ENCODE measurements at places on chromosomes 4 and X.
A peak's percentile ranks its signal among the peaks of the same experiment; 100 is the strongest.

DNA sequence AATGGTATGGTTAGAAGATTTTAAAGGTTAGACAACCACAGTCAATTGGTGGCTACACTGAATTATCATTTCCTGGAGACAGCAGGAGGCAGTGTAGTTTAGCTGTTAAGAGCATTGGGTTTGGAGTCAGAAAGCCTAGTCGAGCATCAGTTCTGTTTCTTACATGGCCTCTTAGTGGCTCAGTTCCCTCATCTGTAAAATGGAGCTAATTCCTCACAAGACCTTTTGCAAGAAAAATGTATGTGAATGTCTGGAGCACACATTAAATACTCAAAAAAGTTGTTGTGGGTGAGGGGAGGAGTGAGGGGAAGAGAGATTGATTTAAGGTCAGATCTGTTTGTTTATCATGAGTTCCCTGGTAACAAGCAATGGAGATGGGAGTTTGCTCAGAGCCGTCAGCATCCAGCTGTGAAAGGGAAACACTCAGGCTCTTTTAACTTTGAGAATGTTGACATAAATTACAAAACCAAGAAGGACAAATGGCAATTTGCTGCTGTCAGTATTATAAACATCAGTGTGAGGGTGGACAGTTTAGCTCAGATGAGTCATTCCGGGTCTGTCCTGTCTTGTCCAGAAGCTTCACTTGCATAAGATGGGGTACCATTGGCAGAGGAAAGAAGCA is 98.2 kb upstream of the PGRMC2 start:
- DNase-seq, result peak; percentile 46

- DNase-seq, result no peak
These were observed 1.1 kb downstream of the ZNF141 start for GRCh38 chr4:338759-339097.

DNA sequence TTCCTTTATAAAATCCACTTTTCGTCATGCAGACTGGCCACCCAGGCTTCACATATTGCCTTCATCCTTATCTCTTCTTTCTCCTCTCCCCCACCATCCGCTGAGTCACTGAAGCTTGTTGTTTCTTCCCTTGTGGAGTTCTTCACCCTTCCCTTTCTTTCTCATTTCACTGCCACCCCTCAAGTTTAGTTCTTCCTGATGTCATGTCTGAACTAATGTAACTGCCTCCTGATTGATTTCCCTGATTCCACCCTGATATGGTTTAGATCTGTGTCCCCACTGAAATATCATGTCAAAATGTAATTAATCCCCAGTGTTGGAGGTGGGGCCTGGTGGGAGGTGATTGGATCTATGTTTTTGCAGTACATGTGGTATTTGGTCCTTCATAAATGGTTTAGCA is 151.4 kb downstream of the CPEB2 start:
- DNase-seq, result peak; percentile 54

GRCh38 chrX:120224388-120224787 is 26.2 kb upstream of the ZBTB33 start:
- DNase-seq, result peak; percentile 43

- no peak for DNase-seq
These were observed 38.4 kb downstream of the METAP1 start for GRCh38 chr4:99033956-99034355.

- peak; percentile 51 for DNase-seq
These were observed 2.4 kb downstream of the SPRY1 start for GRCh38 chr4:123398853-123399626.

- DNase-seq, result peak; percentile 18
These were observed 510 bp downstream of the HMGB3 start for GRCh38 chrX:150983521-150984168.

- DNase-seq, result peak; percentile 56
These were observed 11.6 kb downstream of the PDZD4 start for GRCh38 chrX:153818571-153819383.

DNA sequence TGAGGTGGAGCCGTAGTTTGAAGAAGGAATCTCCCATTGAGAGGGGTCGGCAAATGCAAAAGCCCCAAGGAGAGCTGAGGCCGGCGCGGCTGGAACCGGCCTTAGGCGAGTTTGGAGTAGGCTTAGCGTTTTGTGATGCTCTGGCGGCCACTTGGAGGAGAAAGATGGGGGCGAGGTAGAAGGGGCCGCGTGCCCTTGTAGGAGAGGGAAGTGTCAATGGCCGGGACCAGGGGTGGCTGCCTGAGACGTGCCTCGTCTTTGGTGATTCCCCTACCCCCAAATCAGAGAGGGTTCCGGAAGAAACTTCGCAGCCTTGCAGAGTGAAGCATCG is 11.7 kb downstream of the MSX1 start:
- no peak for DNase-seq

DNA sequence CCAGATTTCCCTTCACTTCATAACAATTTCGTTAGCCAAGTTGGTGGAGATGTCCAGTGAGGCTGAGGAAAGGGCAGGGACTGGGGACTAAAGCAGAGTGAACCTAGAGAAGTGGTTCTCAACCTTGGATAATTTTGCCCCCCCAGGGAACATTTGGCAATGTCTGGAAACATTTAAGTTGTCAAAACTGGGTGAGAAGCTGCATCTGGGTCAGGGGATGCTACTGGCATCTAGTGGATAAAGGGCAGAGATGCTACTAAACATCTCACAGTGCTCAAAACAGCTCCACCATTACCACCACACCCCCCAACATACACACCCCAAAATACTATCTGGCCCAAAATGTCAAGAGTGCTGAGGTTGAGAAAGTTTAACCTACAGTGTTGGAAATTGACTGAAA is 32.0 kb upstream of the FGF16 start:
- no peak for DNase-seq

DNA sequence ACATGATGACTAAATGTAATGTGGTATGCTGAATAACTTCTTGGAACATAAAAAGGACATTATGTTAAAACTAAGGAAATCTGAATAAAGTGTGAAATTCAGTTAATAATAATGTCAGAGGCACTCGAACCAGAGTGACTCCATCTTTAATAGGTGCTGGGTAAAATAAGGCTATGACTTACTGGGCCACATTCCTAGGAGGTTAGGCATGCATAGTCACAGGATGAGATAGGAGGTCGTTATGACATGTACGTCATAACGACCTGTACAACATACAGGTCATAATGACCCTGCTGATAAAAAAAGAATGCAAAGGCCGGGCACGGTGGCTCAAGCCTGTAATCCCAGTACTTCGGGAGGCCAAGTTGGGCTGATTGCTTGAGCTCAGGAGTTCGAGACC is 28.9 kb upstream of the OPHN1 start:
- no peak for DNase-seq

- DNase-seq, result peak; percentile 3
These were observed 20.5 kb upstream of the OPN1LW start for GRCh38 chrX:154123241-154124219.

- DNase-seq, result no peak
These were observed 235.2 kb downstream of the HEPH start for GRCh38 chrX:66399273-66399672.
